T follicular helper cell (primary cell): ENCODE measurements at places on chromosomes 2 and 18.

- DNase-seq: no peak
Measured at GRCh38 chr2:159399716-159400415, 113.4 kb upstream of the WDSUB1 start.

DNA sequence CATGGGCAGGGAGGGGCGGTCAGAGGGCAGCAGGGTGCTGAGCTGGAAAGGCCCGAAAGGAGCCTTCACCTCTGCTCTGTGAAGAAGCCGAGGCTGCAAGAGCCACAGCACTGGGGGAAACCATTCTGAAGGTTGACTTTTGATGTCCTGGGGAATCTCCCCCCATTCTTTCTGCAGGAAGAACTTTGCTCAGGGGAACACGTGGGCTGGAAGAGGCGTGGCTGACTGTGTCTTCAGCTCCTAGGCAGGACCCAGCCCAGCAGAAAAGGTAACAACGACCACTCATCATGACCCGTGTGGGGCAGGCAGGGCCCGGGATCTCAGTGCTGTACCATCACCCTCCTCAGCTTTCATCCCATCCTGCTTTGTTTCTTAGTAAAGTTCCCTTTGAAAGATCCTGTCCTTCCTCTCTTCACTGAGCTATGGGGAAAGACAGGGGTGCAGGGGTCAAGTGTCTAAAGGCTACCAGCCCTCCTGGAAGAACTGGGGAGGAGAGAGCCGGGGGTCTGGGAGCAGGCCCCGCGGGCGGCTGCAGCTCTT lies 312.7 kb downstream of the CELF4 start:
- no peak for DNase-seq

- no peak for DNase-seq
Measured at GRCh38 chr2:156518138-156518537, 82.0 kb downstream of the GPD2 start.

GRCh38 chr18:54766634-54767033 lies 61.6 kb upstream of the RAB27B start:
- no peak for DNase-seq

DNA sequence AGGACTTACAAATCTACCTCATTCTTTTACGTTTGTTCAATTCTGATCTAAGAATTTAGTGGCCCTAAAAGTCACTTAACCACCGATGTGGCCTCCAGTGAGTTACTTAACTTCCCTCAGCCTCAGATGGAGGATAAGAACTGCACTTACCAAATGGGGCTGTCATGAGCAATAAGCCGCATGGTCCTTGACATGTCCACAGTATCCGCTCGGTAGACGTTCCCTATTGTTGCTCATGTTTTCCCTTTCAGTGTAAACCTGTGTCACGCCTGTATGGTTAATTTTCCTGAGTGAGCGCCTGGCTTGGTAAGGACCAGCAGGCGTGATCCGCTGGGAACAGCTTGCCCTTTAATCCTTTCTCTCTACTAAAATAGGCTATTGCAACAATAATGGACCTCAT lies 20.3 kb downstream of the SEC11C start:
- no peak for DNase-seq

GRCh38 chr2:39470580-39470979 lies 33.5 kb upstream of the MAP4K3 start:
- DNase-seq: no peak

DNA sequence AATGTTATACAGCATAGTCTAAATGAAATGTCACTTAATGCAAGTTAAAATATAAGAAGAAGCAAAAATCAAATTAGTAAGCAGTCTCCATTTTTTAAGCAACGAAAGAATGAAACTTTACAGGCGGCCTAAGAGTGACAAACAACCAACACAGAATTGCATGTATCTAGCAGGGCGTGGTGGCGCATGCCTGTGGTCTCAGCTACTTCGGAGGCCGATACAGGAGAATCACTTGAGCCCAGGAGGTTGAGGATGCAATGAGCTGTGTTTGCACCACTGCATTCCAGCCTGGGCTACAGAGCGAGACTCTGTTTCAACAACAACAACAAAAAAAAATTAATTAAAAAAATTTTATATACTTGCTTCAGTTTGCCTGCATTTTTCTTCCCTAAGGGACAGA lies 16.6 kb downstream of the RBMS1 start:
- no peak for DNase-seq

DNA sequence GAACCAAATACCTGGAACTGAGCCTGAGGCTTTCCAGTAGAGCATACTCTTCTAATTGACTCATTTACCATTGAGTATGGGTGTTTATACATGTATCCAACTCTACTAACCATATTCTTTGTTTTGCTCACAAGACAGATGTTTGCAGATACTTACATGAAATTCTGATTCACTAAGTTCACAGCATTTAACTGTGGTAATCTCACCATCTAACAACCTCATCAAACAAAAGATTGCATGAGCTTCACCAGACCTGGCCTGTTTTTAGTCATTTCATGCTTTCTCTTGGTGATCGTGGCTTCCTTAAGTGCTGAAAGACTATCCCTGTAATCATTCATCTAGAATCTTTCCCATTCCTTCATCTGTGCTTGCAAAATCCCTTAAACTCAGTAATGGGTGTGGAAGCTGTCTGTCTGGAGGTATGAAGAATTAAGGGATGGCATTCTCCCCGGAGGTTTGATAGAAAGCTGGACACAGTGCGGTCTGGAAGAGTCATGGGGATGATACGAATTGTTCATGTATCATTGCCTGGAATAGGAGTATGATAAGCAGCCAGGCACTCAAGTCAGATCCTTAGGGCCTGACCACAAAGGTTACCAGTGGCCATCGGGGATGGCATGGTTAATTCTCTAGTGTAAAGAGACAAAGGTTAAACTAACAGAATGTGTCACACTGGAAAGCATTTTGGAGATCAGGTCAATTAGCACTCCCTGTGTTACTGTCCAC lies 42.0 kb upstream of the IL1R1 start:
- no peak for DNase-seq

DNA sequence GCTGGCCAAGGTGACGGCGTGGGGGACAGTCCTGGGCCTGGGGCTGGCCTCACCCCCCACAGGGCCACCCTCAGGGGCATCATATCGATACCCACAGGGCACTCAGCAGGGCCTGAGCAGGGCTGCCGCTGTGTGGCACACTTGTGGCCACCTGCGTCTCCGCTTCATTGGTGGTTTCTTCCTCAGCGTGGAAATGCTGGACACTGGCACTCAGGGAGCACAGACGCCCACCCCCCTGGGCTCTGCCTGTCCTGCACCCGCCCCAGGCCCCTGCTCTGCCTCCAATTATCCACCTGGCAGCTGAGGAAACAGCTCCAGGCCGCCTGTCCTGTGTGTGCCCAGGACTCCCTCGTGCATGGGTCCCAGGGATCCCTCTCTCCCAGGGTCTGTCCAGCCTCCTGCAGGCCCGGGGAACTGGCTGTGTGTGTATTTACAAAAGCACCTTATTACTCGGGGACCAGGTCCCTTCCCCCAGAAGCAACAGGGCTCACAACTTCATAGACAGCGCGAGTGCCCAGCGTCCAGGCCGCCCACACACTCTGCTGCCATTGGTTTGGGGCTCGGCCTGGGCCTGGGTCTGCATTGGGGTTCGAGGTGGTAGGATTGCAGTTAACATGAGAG lies 13.1 kb downstream of the CROCC2 start:
- DNase-seq: no peak

- no peak for DNase-seq
Measured at GRCh38 chr18:8657873-8658470, 47.4 kb upstream of the MTCL1 start.

GRCh38 chr18:49613141-49613640 lies 51.3 kb downstream of the LIPG start:
- DNase-seq: no peak

DNA sequence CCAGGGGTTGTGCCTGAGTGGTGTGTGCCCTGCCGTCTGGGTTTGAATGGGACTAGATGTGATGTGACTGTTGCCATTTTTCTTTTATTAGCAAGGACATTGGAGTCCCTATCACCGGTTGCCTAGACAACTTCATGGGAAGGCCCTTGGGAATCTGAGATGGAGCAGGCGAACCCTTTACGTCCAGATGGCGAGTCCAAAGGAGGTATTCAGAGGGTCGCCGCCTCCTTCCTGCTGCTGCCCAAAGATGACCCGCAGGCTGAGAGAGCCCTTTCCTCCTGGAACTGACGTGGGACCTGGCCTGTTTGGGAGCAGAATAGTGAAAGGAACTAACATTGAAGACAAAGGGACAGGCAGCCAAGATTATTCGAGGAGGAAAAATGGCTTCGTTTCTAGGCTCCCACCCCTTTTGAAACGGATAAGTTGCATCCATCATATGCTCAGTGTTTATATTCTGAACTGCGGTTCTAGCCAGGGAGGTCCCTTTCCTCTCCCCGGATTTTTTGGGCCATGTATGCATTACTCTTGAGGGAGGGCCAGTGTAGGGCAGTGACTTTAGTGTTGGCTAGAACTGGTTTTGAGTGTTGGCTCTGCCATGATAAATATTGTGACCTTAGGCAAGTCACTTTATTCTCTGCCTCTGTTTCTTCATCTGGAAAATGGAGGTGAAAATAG lies 673 bp downstream of the CENPO start:
- DNase-seq: no peak

GRCh38 chr2:239531456-239532241 lies 130.8 kb upstream of the HDAC4 start:
- no peak for DNase-seq

DNA sequence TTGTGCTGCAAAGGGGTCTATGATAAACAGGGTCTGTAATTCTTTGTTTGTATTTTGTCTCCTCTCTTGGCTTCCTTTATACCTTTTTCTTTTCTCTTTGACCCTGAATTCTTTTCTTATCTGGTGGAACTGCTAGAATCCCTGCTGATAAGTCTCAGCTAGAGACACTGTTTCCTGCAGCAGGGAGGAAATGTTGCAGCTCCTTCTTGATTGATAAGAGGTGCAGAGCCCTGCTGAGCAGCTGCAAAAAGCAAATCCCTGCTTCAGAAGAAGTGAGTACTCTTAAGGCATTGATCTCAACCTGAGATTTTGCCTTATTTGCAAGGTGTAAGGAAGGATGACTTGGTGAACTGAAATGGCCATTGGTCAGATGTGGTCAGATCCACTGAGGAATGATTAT lies 167.8 kb downstream of the NUP35 start:
- no peak for DNase-seq

GRCh38 chr2:198045227-198045626 lies 240.8 kb downstream of the PLCL1 start:
- no peak for DNase-seq
